ENCODE measurements at places on chromosomes 6 and 20. TPM values are rescaled to one million over a fixed set of nuclear protein-coding genes. Genes with fewer than 3 reads are reported as not detected.

DNA sequence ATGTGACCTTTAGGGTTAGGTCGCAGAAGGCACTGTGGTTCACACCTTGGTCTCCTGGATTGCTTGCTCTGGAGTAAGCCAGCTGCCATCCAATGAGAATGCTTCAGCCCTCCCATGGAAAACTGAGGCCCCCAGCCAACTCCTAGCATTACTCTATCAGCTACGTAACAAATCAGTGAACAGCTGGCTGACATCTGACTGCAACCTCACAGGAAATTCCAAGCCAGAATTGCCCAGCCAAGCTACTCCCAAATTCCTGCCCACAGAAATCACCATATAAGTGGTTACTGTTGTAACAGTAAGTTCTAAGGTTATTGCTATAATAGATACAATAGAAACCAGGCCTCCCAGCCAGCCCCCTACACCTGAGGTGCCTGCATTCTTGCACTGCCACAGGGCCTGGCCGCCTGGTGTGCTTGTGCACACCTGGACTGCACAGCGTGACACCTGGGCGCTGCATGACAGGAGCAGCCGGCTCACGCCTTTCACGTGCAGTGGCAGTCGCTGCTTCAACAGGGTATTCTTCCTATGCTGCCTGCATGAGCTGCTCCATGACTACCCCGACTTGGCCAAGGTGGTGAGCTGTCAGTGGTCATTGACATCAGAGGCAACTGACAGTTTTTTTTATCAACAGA lies 429.7 kb upstream of the RUNX2 start:
- no peak for DNase-seq

The C20orf141 gene
- total RNA-seq: not detected

The OR2H1 gene
- not detected for total RNA-seq

- no peak for DNase-seq
These were observed 128.0 kb upstream of the TNFAIP3 start for GRCh38 chr6:137738931-137739504.

DNA sequence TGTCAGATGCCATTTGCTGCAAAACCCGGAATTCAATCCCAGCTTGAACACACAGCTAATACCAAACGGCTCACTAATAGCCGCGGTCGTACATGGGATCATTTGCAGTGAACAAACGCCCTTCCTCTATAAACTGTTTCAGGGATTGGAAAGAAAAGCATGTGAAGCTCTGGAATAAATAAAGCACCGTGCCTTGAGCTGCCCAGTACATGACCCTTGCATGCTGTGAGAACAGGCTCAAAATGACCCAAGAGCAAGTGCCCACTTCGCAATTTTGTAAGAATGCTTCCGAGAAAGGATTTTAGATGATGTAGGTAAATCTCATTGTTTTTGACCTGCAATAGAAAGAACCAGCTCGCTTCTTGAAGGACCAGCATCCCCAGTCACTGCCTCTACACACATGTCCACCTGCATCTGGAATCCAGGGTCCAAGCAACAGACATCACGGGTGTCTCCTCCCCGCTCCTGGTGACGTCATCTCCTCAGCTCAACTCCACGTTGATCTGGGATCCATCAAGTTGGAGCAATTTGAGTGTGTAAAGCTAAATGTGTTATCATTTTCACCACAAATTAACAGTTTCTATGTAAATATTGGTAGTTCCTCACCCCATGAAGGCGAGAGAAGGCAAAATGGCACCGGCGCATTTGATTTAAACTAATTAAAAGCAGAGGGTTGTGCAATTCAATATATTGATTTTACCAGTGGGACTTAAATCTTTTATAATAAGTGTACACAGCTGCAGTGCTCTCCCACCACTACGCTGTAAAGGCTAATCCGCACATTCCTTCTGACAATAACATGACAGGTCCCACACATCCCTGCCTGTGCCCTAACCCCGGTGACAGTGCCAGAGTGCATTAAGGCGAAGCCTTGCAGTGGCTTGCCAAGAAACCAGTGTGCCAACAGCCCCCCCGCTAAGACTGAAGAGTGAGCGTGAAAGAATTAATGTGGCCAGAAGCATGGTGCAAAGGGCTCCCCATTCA lies 6.2 kb downstream of the BMP7 start:
- DNase-seq: no peak

DNA sequence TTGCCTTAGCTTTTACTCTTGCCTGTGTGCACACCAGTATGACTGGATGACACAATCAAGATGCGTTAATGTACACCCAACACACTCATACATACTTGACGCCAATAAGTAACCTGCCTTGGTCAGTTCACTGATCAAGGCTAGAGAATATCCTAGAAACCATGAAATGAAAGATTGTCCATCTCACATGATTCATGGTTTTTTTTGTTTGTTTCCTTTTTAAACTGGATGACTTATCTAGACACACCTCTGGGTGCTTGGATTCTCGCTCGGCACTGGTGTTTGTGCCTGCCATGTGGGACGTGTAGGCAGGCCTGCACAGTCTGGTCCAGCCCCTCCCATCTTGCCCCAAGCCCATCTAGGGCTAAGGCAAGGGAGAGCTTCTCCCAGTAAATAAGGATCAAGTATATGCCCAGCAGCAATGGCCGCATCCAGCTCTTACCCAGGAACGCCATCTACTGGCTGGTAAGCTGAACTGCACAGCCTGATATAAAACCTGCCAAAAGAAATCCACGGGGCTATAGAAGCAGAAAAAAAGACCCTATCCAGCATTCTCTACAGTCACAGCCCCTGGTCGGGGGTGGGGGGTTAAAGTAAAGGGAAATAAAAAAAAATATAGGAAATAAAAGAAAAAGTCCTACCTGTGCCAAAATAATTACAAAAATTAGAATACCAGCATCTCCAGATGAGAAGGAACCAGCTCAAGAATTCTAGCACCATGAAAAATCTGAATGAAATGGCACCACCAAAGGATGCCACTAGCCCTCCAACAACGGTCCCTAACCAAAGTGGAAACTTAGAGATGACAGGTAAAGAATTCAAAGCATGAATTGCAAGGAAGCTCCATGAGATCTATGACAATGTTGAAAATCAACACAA lies 73.3 kb downstream of the OTOR start:
- no peak for DNase-seq

DNA sequence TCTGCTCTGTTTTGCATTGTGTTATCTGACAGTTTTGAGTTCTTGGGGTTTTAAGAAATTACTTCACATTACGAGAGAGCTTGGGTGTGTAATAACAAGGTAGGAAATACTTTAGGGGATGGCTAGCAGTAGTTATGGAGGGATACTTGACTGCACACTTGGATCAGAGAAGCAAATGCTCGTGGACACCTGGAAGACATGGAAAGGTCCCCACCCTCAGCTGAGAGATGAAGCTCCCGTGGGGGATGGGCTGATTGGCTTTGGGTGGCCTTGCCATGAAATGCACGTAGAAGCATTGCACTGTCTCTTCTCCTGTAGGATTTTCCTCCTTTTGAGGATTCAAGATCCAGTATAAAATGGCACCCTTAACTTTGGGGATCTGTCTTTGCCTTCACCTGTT lies 61.5 kb upstream of the UNC93A start:
- DNase-seq: no peak

DNA sequence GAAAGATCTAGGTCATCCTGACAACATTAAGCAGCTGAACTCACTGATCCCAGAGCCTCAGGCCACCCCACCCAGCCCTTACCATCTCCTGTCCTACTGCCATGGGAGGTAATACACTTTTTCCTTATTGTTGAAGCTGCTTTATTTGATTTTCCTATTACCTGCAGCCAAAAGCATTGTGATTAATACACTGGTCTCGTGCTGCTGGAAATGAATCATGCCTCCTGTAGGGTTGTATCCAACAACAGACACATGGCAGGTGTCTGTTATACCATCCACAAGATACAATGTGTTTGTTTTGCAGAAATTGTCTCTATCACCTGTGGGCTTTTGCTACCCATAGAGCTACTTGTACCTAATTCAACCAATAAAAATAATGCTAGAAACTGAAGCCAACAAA lies 34.2 kb downstream of the MYLIP start:
- no peak for DNase-seq

The SLC32A1 gene
- total RNA-seq: not detected

The TCF15 gene
- total RNA-seq: 0.41 TPM

DNA sequence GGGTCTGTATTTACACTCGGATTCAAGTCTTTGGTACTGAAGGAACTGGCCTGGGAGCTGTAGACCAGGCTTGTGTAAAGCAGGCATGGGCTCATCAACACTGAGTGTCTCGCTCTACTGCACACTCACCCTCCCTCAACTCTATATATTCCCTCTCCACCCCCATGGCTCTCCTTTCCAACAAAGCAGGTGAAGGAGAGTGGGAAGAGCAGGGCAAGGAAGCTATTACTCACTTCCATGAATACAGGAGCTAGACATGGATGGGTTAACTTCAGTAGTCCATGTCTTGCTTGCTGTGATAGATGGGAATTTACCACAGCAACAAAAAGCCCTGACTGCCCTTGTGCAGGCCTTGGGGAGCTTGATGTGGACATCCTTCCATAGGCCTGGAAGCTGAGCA lies 20.7 kb upstream of the SLC2A12 start:
- no peak for DNase-seq

The CLDN20 gene
- not detected for total RNA-seq

The OR10C1 gene
- total RNA-seq: not detected

The PTK7 gene
- total RNA-seq: 4.7 TPM

- peak; percentile 60 for DNase-seq
These were observed 979.2 kb upstream of the GJE1 start for GRCh38 chr6:141153563-141153962.

The CUL9 gene
- total RNA-seq: 45.7 TPM

GRCh38 chr20:51641866-51642265 lies 99.3 kb upstream of the NFATC2 start:
- DNase-seq: no peak

The KCNQ2 gene
- total RNA-seq: not detected

- DNase-seq: peak; percentile 28
These were observed 128.6 kb upstream of the BACH2 start for GRCh38 chr6:90425161-90425641.

The RAE1 gene
- 67.5 TPM for total RNA-seq

The BEND6 gene
- not detected for total RNA-seq

- DNase-seq: no peak
These were observed 581.6 kb downstream of the HAO1 start for GRCh38 chr20:7358670-7359069.

The SPATA25 gene
- total RNA-seq: 1.8 TPM

The BFSP1 gene
- not detected for total RNA-seq
